ENCODE measurements at places on chromosomes 5 and 9.

- DNase-seq = no peak
Observed at GRCh38 chr5:142461028-142461590, 136.3 kb upstream of the SPRY4 start.

- DNase-seq = no peak
Observed at GRCh38 chr5:176943816-176944215, 44.7 kb upstream of the HK3 start.

GRCh38 chr5:79189439-79190234, 46.3 kb upstream of the JMY start:
- no peak for DNase-seq

DNA sequence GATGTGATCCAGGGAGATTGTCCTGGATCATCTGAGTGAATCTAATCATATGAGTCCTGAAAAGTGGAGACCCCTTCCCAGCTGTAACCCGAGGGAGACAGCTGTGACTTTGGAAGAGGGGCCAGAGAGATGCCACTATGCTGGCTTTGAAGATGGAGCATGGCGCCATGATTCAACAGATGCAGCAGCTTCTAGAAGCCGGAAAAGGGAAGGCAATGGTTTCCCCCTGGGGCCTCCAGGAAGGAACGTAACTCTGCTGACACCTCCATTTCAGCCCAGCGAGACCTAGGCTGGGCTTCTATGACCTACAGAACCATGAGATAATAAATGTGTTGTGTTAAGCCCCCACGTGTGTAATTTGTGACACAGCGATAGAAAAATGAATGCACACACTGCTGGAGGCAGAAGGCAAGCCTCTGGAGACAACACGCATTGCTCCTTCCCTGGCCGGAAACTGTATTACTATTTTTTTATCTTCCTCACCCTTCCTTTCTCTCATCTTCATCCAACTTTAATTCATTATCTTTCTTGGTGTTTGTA, 16.6 kb upstream of the SARDH start:
- no peak for DNase-seq

- no peak for DNase-seq
Observed at GRCh38 chr9:88476491-88477271, 58.3 kb upstream of the NXNL2 start.

- DNase-seq = no peak
Observed at GRCh38 chr5:97094579-97095317, 47.7 kb downstream of the LIX1 start.

DNA sequence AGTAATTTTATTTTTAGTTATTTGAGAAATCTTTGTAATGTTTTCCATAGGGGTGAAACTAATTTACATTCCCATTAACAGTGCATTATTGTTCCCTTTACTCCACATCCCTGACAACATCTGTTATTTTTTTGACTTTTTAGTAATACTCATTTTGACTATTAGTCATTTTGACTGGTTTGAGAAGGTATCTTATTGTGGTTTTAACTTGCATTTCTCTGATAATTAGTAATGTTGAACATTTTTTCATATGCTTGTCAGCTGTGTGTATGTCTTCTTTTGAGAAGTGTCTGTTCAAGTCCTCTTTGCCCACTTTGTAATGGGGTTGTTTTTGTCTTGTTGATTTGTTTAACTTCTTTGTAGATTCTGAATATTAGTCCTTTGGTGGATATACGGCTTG, 27.5 kb downstream of the CCDC152 start:
- DNase-seq = no peak

DNA sequence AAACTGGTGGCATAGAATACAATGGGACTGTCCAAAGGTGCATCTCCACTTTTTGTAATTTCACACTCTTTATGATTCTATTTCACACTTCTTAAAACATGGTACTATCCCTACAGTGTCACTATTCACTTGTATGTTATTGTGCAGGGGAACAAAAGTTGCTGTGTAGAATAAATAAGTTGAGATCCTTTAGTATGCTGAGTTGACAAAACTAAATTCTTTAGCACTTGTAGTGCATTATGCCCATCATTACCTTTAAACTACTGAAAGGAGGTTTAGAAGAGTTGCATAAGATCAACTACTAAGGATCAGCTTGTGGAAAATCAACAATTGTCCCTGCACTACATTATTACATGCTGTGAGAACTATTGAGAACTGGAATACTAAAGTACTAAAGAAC, 1380.9 kb downstream of the PTPRD start:
- no peak for DNase-seq

GRCh38 chr5:81428861-81429260, 34.9 kb upstream of the ACOT12 start:
- DNase-seq = no peak

- no peak for DNase-seq
Observed at GRCh38 chr5:157351802-157352092, 85.8 kb downstream of the CYFIP2 start.

GRCh38 chr5:136043968-136044610, 15.3 kb downstream of the TGFBI start:
- DNase-seq = no peak

- DNase-seq = no peak
Observed at GRCh38 chr5:32505756-32506155, 61.2 kb upstream of the ZFR start.

- DNase-seq = no peak
Observed at GRCh38 chr5:33975852-33976251, 8.6 kb downstream of the SLC45A2 start.

- DNase-seq = no peak
Observed at GRCh38 chr9:95991326-95991725, 115.8 kb downstream of the ERCC6L2 start.

DNA sequence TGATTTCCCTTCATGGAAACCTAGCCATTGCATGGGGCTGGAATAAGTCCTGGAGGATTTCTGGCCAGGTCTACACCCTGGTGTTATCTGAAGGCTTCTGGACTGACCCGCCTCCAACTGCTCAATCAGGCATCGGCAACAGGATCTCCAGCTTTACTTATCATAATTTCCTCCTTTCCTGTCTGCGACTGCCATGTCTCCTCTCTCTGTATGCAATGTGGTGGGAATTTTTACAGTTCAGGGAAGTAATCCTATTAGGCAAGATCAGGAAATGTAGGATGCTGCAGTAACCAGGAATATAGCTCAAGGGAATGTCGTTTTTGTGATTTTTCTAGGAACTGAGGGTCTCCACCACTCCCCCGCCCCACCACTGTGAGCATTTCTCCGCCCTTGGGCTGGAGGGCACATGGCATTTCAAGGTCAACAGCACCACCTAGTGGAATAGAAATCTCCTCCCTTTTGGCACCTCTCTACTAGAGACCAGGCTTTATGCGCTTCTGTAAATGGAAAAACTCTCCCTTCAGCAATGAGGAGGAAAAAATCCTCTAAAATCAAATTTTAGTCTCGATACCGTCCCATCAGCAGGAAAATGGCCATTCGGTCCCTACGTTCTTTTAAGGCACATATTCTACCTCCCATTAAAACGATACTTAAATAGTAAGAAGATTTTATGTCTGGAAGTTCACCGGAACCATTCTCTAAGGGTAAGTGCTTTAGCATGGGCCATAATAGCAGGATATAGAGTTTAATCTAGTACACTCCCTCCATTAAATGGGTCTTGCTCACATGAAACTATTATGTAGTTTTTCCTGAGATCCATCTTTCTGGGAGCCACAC, 93.0 kb downstream of the YTHDC2 start:
- DNase-seq = no peak

DNA sequence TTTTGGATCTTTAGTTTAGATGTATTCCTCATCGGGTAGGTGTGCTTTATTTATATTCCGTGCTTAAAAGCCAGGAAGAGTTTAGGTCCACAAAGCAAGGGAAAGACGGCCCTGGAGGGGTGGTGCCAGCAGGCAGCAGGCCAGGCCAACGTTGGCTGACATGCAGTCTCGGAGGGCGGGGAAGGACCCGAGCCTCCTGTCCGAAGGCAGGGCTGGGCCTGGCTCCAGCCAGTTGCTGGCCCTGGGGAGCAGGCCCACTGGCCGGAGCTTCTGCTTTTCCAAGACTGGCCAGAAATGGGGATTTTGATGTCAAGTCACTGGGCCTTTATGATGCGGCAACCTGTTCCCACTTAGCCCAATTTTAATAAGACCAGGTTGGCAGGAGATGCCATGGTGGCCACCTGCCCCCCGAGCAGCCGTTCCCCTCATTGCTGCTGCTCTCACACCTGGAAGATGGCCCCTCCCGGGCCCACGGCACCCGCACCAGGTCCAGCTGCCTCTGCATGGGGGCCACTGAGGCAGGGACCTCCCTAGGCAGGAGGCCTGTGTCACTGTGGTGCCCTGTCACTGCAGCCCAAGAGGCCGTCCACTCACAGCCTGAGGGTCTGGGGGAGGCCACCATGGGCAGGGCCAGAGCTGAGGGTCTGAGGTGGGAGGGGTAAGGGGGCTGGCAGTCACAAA, 23.2 kb downstream of the LPCAT1 start:
- no peak for DNase-seq

DNA sequence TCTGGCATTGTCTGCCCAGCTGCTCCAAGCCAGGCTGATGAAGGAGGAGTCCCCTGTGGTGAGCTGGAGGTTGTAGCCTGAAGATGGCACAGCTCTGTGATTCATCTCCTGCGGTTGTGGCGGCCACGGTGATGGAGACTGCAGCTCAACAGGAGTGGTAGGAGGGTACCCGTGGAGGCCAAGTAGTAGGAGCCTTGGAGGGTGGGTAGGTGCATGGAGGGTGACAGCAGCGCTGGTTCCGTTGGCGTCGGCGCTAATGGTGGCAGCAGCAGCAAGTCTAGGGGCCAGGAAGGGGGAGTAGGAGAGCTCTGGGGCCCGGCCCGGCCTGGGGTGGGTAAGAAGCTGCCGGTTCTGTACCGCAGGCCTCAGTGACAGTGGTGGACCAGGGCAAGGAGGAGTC, 22.4 kb upstream of the TRIM52 start:
- no peak for DNase-seq

- no peak for DNase-seq
Observed at GRCh38 chr5:90379652-90380051, 29.9 kb downstream of the CETN3 start.

GRCh38 chr5:153223376-153223775, 267.1 kb upstream of the GRIA1 start:
- DNase-seq = no peak

- no peak for DNase-seq
Observed at GRCh38 chr5:41656597-41656996, 146.2 kb upstream of the PLCXD3 start.

GRCh38 chr5:102718819-102719218, 36.3 kb upstream of the PAM start:
- no peak for DNase-seq

Measured in stimulated activated CD8-positive, alpha-beta memory T cell treated with anti-CD3 and anti-CD28 coated beads, Interleukin-15, amount 100 ng/mL, for 4 hours (primary cell).